ENCODE measurements at places on chromosomes 11 and 22.

DNA sequence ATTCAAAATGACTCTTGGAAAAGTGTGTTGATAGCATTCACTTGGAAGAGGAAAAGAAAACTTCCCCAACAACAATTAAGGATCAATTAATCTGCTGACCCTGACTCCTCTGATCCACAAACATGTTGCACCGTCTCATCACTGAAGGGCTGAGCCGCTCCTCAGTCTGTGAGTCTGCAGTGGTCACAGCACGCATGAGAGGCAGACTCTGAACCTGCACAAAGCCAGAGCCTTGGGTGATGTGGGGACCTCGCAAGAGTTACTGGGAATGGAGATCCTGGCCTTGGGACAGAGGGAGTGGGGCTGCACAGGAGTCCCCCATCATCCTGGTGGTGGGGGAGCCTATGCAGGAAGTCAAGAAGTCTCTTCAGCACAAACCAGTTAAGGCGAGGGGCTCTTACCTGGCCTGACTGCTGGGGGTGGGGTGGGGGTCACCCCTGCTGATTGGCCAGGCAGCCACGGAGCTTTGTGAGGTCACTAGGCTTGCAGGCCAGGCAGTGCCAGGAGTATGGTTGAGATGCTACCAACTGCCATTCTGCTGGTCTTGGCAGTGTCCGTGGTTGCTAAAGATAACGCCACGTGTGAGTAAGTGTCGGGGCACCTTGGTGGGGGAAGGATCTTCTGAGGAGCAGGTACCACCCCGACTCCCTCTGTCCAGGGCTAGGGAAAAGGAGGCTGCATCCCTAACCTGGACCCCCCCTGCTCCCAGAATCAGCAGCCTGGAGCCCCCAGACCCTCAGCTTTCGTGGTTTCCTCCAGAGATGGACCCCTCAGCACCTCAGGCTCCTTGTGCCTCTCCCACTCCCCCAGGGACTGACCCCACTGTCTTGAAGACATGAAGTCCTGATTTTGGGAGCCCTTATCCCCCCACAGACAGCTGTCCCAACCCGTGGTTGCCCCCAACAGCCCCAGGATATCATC lies at the start of gene ACR:
Gene ACR, plus strand, starts transcription at position 477 of the 921 bp plus-strand sequence. Its CDS starts 32 bp downstream, at position 509.
- DNase-seq = no peak

DNA sequence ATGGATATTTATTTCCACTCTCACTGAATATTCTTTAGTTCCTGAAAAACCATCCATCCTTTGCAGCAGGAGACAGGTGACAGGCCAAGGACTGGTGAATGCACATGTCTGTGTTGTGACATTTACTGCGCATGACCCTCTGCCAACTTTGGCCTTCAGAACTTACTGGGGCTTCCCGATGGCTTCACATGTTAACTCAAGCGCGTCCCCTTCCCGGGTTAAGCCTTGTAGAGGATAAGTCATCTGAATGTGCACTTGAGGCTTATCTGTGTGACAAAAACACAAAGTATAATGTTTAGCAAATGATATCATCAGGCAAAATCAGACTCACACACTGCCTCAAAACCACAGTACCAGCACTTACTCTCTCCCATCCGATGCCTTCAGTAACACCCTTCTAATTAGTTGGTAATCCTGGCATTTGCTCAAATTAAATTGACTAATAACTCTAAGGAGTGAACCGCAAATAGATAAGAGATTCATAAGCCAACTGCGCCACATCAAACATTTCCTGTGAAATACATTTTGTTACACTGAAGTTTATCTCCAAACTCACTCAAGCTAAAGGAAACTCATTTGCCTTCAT lies 286.4 kb downstream of the CADM1 start:
- DNase-seq = no peak

GRCh38 chr11:132493801-132494200 lies 1038.5 kb downstream of the OPCML start:
- DNase-seq = no peak

DNA sequence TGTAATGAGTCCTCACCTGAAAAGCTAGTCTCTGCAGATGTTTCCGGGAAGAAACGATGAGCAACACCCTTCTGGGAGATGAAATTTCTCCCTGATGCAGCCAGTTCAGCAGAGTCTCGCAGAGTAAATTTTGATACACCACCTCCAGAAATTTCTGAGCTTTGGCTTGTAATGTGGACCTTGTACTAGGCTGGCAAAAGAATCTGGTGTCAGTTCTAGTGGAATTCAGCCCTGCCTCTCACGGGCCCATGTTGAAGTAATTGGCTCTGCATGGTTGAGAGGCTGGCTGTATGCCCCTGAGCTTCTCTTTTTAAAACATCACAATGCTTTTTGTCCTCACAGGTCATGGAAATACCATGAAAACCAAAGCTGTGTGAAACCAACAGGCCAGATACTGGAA lies at the start of gene GLYAT:
Gene GLYAT, minus strand, starts transcription at position 125 of the 400 bp plus-strand sequence. CDS start 7,447 bp downstream, outside the sequence.
- no peak for DNase-seq

GRCh38 chr11:47410370-47411264 lies 2.2 kb downstream of the SLC39A13 start:
- DNase-seq = no peak
